ENCODE measurements at places on chromosomes 7 and 10.

DNA sequence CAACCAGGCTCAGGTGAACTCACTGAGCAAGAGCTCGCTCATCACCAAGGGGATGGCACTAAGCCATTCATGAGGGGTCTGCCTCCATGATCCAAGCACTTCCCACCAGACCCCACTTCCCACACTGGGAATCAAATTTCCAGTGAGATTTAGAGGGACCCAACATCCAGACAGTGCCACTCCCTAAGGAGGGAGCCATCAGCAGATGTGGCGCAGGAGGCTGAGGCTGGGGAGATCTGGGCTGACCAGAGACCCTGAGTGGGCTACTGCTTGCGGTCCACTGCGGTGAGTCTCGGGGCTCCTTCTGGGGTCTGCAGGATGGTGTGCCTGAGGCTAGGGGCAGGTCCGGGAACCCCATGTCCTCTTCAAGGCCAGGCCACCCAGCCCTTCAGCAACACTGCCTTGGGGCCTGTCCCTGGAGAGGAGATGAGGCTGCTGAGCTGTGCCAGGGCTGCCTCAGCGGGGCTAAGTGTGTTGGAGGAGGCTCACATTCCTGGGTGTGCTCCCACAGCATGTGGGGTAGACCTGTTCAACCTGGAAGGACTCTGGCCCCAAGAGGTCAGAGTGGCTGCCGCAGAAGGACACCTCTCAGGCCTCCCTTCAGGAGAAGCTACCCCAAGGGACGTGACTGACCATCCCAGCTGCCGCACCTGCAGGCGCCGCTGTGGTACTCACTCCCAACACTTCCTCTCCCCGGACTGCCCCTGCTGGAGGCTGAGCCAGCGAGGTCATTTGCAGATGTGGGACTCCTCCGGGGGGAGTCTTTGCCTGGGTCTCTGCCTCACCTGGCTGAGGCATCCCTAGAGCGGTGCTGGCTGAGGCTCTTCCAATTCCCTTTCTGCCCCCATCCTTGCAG lies 22.3 kb upstream of the PCBD1 start:
- DNase-seq = no peak

GRCh38 chr10:78290131-78290750 lies 256.6 kb downstream of the RPS24 start:
- no peak for DNase-seq

DNA sequence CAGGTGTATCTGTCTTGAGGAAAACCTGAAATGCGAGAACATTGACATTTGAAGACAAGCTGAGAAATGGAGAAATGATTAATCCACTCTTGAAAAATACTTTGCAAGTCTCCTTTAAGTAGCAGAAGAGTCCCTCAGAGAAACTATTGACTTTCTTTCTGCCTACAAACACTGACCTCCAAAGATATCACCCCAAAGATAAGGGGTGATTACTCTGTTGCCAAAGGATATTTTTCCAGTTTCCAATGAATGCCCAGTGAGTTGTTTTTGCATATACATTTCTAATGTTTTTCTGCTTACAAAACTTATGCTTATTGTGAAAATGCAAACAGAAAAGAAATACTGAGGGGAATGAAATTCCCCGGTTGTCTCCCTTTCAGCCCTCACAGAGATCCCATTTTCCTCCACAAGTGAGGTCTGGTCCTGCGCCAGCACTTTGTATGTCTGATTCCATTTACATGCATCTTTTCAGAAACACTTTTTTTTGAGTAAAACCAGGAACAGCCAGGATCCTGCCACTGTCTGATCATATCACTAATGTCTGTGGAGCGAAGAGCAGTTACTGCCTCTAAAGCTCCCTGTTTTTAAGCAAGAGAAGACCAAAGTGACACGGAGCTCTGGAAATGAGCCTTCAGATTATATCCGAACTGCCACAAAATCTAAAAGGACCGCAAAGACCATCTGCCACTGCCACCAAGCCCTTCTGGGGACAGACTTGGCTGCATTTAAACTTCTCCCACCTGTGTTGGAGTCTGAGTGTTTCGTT lies 82.9 kb upstream of the PDCD4 start:
- DNase-seq = no peak

DNA sequence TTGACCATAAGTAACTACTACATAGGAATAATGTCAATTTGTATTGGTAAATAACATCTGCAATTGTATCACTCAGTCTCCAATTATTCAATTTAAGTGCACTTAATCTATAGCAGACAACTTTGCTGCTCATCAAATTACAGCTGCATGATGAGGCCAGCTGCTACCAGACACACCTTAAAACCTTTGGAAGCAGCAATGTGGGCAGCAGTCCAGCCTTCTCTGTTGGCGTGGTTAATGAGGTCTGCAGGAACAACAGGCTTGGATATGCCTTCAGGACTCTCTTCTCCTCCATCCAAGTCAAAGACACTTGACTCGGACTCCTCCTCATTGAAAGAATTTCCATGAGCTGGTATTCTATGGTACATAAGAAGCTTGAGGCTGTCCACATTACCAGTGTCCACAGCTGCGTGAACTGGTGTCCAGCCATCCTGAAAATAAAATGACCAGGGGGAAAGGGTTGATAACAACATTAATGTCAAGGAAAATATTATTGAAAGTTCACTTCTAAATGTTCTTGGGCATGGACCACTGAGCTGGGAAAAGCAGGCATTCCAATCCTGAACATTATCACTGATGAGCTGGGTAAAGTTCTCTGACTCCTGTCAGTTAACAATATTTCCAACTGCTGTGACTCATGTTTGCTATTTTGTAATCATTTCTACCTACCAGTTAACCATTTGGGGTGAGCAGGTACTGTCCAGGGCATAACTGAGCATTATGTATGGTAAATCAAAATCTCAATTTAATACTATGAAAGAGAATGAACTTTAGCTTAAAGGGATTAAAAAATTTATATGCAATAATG lies 95.7 kb downstream of the CTTNBP2 start:
- no peak for DNase-seq

DNA sequence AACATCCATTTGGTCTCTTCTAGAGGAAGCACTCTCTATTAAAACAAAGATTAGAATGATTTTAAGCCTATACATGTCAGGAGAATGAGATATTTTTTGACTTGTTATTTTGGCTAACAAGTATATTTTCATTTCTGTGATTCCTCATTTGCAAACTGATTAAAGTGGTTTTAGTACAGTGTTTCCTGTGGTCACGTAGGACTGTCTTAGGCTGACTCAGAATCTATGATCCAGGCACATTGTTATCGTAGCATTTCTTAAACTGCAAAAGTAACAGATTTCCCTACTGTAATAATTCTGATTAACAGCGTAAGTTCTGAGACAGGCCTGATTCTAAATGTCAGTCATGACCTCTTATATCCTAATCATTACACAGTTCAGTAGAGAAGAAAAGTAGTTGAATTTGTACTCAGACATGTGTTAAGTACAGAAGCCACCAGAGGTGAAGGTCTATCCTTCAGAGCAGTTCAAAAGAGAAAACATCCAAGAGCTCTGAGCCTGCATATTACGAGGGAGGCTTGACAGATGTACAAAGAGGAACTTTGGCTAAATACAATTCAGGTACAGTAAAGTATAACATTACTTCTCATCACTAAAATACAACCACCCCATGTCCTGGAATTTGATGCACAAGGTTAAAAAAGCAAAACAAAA lies 124.1 kb upstream of the TEX47 start:
- no peak for DNase-seq

DNA sequence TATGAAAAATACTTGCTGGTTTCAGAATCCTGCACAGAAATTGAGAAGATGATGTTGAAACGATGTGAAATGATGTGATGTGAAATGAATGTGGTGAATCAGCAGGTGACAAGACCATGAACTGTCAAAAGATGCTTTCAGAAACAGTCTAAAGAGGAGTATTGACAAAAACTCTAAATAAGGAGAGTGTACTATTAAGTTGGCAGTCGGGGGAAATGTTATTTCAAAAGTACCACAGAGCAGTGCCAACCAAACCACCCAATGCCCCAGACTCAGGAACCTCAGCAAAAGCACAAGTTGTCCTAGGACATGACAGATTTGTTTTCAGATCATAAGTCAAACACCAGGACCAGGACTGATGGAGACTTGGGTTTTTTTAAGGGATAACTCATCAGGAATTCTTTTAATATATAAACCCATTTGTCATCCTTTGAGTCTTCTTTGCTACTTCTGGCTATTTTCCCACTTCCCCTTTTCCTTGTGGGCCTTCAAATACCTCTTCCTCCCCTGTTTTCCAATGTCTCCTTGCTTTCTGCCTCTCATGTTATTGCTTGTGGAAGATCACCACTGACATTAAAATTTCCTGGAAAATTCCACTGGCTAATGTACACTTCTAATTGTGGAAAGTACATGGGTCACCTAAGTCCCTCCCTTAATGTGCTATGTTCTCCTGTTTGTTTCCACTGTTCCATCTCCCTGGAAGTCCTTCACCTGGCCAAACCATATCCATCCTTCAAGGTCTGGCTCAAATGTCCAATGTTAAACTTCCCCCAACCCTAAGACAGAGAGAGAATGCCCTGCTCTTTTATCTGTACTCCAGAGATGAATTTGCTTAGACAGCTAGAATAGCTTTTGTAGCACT lies 10.2 kb upstream of the PPP1R3C start:
- DNase-seq = no peak

DNA sequence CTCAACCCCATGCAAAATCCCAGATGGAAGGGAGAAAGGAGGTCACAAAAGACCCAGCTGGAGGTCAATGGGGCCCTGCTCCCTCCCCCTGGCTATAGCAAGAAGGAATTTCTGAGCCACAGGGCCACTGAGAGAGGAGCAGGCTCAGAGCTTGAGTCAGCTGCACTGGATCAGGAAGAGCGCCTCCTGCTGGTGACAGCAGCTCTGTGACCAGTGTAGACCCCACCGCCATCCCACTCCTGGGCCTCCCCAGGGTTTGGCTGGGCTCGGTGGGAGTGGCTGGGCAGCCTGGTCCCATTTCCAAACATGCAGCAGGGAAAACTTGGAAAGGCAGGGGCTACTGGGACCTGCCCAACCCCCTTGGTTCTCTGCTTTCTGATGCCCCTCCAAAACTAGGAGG lies 31.5 kb upstream of the PRLHR start:
- DNase-seq = no peak

All from COLO829 (cell line).